ENCODE measurements at places on chromosomes 7 and 10.

- no peak for DNase-seq
These were observed 53.8 kb downstream of the WDR37 start for GRCh38 chr10:1109795-1110673.

GRCh38 chr10:96906864-96907263, 74.8 kb downstream of the LCOR start:
- no peak for DNase-seq

- DNase-seq = no peak
These were observed 119.2 kb downstream of the LRRC4 start for GRCh38 chr7:127911968-127912511.

DNA sequence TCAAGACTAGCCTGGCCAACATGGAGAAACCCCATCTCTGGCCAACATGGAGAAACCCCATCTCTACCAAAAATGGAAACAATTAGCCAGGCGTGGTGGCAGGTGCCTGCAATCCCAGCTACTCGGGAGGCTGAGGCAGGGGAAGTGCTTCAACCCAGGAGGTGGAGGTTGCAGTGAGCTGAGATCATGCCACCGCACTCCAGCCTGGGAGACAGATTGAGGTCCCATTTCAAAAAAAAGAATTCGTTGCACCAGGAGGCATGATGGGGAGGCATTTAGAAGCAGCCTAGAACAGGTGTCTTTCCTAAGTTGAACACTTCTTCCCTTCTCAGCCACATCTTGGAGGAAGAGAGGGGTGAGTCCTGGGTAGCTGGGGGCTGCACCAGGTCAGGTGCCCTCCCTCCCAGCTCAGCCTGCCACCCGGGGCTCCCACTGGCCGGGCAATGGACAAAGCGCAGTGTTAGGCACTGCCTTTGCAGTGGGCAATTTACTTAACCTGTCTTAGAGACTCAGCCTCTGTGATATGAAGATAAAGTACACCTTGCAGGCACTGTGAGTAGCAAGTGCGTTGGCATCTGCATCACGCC, 726.8 kb downstream of the PARD3 start:
- no peak for DNase-seq

DNA sequence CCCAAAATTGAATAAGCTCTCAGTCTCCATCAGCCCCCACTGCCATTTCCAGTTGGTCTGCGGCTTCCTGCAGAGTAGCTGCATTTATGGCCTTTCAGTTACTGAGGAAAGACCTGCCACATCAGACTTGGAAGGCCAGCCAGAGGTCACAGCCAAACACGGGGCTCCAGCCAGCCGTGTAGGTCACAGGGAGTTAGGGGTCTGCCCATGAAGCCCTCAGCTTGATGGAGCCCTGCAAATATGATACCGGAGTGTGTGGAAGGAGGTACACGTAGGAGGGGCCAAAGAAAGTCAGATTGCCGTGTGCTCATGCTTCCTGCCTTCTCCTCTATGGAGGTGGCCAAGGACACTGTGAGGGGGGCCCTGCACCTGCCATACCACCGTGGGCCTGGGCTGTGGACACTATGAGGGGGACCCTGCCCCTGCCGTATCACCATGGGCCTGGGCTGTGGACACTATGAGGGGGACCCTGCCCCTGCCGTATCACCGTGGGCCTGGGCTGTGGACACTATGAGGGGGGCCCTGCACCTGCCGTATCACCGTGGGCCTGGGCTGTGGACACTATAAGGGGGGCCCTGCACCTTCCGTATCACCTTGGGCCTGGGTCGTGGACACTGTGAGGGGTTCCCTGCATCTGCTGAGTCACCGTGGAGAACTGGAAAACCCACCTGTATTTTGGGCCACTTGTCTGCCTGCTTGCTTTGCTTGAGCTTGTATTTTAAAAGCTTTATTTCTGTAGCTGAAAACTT, 335.7 kb upstream of the SHH start:
- DNase-seq = no peak

- DNase-seq = no peak
These were observed 186.5 kb downstream of the ADK start for GRCh38 chr10:74337330-74338016.

- DNase-seq = no peak
These were observed 164.1 kb downstream of the SH3PXD2A start for GRCh38 chr10:103691267-103691666.

DNA sequence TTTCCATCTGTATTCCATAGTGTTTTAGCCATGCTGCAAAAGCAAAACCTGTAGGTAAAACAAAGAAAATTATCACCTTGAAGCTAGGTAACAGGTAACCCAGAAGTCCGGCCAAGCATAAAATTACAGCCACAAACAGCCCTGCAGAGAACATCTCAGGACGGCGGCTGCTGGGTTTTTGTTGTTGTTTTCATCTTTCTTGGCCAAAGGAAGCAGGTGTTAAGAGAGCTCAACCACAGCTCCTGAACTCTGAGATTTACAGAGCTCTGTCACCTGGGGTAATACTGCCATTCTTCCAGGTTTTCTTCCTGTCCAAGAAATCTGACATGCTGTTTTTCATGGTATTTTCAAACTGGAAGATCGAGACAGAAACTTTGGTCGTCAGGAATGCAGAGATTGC, 847 bp upstream of the SCIN start:
- DNase-seq = no peak

DNA sequence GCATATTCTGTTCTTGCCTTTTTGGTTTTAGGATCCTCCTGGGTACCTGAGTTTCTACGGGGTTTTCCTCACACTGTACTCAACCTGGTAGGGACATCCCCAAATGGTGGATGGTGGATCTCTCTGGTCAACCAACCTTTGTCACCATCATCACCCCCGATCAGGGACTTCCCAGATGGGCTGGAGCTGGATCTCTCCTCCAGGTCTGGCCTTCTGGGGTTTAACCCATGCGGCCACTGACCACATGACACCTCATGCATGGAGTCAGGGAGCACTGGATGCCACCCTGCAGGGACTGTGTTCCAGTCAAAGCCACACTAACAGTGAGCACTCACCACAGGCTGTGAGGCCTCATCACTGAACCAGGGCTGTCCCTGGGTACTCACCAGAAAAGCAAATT, 80.0 kb downstream of the CELF2 start:
- DNase-seq = no peak

DNA sequence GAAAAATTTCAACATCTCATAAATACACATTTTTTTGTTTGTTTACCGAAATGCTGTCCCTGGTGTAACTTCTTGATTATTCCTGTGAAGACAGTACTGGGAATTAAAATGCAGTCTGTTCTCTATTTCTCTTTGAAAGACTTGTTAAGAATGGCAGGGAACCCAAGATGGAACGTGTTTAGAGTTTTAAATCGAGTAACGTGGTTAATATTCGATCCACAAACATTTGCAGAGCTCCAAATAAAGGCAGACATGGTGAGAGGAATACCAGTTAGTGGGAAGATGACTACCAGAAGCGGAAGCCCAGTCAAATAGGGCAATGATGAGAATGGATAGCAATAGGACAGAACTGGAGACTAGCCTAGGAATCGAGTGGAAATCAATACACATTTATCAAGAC, 6.7 kb downstream of the PON3 start:
- no peak for DNase-seq

GRCh38 chr7:67625257-67625737, 628.7 kb downstream of the TYW1 start:
- DNase-seq = peak; percentile 2

GRCh38 chr10:27192284-27192683, 37.1 kb downstream of the MASTL start:
- DNase-seq = peak; percentile 61

GRCh38 chr10:27783660-27784059, 38.0 kb upstream of the MKX start:
- DNase-seq = peak; percentile 60

- no peak for DNase-seq
These were observed 20.1 kb downstream of the NOLC1 start for GRCh38 chr10:102172288-102172687.

GRCh38 chr10:83432261-83433045, 706.9 kb upstream of the GHITM start:
- DNase-seq = no peak

- DNase-seq = no peak
These were observed 1087.0 kb upstream of the AUTS2 start for GRCh38 chr7:68511281-68511680.

GRCh38 chr10:51137756-51138529, 63.7 kb downstream of the PRKG1 start:
- DNase-seq = no peak

DNA sequence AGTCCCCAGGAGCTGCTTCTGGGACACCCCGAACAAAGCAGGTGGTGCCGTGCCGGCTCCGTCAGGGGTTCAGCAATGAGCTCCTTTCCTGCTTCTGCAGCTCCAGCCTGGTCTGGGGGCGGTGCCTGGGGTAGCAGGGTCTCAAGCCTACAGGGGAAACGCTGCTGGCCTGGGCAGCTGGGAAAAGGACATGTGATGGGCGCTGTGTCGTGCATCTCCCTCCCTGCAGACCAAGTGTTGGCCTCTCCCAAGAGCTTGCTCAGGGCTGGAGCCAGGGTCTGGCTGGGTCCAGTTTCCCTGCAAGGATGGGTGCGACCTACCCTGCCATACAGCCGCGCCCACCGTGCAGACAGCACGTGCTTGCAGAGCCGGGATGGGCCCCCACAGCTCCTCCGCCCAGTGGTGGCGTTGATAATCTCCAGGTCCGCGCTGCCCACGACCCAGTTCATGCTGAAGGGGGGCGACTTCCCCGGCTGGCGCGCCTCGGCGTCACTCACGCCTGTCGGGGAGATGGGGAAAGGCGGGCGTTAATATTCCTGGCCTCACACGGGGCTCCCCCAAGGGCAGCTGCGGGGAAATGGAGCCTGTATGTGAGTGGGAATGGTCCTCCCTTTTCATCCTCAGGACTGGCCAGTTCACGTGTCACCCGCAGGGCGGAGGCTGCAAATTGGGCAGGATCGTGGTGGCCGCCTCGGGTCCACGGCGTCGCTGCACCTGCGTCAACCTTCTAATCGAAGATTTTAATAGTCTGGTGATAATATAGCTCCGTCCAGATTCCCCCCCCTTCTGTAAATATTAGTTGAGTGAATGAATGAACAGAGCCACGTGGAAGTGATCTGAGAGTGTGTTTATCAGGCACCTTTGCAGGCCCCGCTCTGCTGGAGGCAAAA, 128.6 kb downstream of the WDR37 start:
- no peak for DNase-seq

- no peak for DNase-seq
These were observed 22.5 kb downstream of the ZEB1 start for GRCh38 chr10:31341552-31341951.

GRCh38 chr7:110800984-110801383, 289.9 kb upstream of the LRRN3 start:
- DNase-seq = no peak

DNA sequence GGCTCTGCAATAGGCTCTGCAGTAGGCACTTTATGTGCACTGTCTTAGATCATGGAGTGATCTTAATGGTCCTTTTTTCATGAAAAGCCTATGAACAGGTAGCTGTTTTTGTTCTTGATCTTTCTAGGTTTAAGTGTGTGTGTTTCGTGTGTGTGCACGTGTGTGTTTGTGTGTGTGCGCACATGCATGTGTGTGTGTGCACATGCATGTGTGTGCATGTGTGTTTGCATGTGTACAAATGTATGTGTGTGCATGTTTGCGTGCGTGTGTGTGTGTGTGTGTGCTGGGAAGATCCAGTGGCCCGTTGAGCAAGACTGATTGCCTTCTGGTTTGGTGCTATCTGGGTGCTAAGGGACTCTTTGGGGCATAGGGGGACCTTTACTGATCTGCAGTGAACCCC, 334.8 kb downstream of the GLRX3 start:
- no peak for DNase-seq

DNA sequence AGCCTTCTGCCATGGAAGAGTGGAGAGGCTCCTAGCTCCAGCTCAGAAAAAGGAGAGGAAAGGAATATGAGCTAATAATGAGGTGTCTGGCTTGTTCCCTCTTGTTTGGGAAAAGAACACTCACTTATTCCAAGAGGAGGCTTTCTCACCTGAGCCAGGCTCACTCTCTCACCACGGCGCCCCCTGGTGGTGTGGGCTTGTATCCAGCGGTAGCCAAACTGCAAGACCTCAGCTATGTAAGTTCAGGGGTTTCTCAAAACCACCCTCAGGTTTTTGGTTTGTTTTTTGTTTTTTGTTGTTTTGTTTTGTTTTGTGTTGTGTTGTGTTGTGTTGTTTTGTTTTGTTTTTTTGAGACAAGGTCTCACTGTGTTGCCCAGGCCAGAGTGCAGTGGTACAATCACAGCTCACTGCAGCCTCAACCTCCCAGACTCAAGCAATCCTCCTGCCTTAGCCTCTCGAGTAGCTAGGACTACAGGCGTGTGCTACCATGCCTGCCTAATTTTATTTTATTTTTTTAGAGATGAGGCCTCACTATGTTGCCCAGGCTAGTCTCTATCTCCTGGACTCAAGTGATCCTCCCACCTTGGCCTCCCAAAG, 124.0 kb downstream of the TMEM130 start:
- peak; percentile 75 for DNase-seq

DNA sequence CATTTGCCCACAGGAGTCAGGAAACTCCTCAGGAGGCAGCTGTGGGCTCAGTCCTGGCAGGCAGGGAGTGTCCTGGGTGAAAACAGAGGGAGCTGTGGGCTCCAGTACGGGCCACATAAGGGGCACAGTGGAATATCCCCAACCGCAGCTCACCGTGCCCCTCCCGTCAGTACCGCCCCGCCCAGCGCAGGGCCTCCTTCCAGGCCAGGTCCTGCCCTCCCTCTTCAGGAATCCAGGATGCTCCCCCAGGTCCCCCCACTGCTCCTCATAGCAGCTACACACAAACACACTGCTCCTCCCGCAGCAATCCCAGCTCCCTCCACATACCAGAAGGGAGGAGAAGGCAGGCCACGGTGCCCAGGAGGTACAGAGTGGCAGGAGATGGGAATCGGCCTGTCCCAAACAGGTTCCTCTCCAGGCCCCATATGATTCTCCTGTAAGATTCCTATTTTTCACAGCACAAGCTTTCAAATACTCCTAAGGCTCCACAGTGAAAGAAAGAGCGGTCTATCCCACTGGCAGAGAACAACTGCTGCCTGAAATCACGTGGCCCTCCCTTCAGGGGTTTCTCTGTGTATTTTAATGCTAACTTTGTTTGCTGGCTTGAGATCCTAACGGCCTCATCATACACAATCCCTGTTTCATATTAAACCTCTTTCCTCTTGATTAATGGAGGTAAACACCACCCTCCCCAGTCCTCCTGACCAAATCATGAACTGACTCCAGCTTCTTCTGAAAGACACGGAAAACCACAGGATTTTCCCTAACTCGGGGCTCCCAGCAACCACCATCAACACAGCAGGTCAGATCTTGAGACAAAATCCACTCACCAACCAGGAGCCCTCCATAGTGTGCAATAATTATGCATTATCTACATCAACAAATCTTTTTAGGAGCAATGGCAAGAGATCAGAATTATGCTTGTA, 178.7 kb downstream of the TNS3 start:
- no peak for DNase-seq

- DNase-seq = no peak
These were observed 103.8 kb downstream of the CNNM2 start for GRCh38 chr10:103021900-103022293.

- no peak for DNase-seq
These were observed 101.7 kb upstream of the KLF6 start for GRCh38 chr10:3886641-3887251.

GRCh38 chr10:14394179-14394578, 63.5 kb upstream of the FRMD4A start:
- no peak for DNase-seq
